ENCODE measurements at places on chromosomes 2 and 18.

DNA sequence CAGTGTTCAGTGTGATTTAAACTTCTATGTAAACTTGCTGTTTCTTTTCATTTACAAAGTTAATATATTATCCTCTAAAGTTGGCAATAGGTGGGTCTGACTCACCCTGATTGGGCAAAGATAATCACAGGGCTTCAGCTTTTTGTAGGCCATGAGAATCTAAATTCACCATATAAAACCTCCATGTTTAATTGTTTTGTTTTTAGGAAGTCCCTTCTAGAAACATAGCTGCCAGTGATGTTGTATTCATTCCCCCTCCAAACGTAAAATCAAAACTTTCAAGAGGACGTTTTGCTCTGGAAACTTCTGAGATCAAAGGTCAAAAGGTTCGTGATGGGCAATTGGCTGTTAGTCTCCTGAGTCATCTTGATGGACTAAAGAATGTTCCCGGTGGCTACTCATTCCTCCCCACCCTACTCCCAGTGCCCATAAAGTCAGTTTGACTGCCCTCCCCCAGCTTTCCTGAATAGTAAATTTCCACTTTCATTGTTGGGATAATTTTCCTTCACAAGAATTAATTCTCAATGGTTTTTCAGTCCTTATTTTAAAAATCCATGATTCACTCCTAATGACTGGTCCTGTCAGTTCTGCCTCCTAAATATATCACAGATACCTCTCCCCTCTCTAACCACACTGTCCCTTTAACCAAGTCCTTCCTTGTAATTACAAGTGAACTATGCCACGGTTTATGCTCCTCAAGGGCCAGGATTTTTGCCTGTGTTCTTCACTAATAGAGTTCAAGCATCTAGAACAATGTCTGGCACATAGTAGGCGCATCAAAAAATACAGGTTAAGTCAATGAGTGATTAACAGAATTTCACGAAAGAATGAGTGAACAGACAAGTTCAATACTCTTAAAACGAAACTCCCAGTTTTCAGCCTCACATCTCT is 164.4 kb upstream of the VRK2 start:
- no peak for DNase-seq

DNA sequence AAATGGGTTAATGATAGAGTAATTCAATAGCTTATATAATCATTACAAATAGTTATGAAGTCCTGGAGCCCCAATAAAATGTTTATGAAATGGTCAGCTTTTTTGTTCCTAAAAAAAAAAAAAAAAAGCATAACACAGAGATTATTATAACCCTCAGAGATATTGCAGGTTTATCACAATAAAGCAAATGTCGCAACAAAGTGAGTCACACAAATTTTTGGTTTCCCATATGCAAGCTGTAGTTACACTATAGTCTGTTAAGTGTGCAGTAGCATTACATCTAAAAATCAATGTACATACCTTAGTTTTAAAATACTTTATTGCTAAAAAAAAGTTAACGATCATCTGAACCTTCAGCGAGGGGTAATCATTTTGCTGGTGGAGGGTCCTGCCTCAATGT is 20.0 kb downstream of the WDFY1 start:
- no peak for DNase-seq

GRCh38 chr18:77069931-77070330 is 62.7 kb downstream of the MBP start:
- DNase-seq, result no peak

- DNase-seq, result no peak
Measured at GRCh38 chr2:164920430-164920829, 34.9 kb downstream of the SLC38A11 start.

GRCh38 chr2:239361311-239361642 is 39.5 kb downstream of the HDAC4 start:
- DNase-seq, result no peak

DNA sequence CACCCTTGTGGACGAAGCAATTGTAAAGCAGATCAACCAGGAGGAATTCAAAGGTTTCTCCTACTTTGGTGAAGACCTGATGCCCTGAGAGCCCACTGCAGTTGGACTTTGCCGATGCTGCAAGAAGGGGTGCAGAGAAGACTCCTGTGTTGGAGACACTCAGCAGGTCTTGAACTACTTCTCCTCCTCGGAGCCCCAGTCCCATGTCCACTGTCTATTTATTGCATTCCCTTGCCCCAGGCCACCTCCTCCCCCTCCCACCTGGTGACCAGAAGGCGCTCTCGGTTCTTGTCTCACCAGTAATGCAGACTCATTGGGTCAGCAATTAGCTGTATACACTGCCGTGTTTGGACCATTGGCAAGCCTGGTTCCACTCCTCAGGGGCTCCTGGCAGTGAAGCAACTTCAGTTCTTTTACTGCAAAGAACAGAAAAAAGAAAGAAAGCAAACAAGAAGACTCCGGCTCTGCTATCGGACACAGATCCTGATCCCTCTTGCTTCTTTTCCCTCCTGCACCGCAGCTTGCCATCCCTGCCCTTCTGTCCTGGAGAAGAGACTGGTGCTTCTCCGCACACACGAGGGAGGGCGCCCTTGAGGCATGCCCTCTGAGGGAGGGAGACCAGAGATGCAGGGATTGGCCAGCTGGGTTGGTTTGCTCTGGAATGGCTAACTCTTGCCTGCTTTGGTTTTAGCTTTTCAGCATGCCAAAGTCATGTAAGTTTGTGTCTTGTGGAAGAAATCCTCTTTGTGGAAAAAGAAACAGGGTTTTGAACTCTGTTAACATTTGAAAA is 112.2 kb upstream of the EPAS1 start:
- no peak for DNase-seq

DNA sequence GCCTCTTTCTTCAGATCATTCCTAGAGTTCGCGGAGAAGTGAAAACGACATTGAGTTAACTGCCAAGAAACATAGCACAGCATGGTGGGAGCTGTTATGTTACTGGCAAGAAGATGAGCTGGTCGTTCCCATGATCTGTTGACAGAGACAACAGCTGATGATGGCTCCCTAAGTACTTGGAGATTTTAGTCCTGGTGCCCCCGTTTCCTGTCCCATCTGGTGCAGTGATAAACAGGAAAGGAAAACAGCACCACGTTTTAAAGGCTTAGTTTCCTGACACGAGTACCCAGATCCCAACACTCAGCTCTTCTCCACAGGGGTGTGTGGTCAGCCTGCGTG is 56.4 kb upstream of the KCNG2 start:
- no peak for DNase-seq

GRCh38 chr18:415617-416612 is 84.6 kb downstream of the COLEC12 start:
- no peak for DNase-seq

- DNase-seq, result no peak
Measured at GRCh38 chr2:3672861-3673678, 15.1 kb downstream of the ALLC start.

DNA sequence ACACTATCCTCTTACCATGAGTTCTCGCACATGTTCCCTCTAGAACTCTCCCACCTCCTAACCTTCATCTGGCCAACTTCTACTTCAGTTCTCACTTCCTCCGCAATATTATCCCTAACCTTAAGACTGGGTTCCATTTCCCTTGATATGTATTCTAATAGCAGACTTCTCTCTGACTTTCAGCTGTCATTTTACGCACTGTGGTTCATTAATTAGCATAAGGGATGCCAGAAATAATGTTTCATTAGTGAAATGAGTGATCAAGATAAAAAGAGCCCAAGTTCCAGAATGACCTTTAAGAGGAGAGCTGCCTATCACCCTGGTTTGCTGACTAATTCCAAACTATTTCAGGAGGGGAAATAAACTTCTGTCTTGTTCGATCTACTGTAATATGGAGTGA is 108.6 kb upstream of the CCDC150 start:
- no peak for DNase-seq

GRCh38 chr2:168155680-168156079 is 91.7 kb downstream of the STK39 start:
- no peak for DNase-seq

- peak; percentile 50 for DNase-seq
Measured at GRCh38 chr2:31886700-31887099, 124.1 kb downstream of the MEMO1 start.

GRCh38 chr2:69585855-69586555 is 57.5 kb downstream of the AAK1 start:
- DNase-seq, result no peak

DNA sequence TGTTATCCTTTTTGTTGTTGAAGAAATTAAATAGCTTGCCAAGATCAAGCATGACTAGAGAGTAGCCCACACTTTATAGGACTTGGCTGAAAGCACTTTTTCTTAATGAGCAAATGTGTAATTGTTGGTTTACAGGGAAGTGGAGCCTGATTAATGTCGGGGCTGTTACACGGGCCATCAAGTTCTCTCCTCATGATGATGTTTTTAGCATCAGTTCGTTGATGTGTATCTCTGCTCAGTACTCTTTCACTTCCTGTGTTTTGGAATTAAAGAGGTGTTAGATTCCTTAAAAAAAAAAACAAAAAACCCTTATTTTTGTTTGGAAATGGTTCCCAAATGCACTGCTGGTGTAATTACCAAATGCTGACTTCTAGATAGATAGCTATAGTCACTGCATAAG is 114.2 kb downstream of the PTPRM start:
- DNase-seq, result no peak

GRCh38 chr2:163602196-163602595 is 133.6 kb downstream of the FIGN start:
- no peak for DNase-seq

DNA sequence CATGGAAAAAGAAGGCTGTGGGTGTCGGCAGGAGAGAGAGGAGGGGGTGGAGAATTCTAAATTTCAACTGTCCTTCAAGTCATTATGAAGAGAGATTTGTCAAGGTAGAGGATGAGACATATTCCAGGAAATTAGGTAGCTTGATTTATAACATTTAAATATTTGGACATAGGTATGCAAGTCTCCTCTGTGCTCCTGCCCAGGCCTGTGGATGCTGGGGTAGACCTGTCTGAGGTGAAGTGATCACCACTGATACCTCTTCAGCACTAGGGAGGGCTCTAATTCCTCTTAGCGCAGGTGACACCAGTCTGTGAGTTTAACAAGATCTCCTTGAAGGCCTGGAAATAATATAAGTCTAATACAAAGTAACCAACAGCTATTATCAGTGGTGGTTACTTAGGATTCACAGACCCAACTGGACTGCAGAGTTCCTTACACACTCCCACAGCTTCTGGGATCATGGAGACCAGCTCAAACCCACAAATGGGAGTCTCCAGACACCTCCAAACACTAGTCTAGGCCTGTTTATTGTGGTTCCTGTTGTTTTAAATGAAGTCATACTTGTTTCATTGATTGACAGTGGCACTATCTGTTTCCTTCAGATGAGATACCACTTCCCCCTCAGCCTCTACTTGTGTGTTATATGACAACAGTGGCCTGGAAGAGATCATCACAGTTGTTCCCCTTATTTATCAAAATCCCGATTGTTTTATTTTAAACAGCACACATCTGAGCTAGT is 104.1 kb upstream of the ITPRID2 start:
- no peak for DNase-seq

DNA sequence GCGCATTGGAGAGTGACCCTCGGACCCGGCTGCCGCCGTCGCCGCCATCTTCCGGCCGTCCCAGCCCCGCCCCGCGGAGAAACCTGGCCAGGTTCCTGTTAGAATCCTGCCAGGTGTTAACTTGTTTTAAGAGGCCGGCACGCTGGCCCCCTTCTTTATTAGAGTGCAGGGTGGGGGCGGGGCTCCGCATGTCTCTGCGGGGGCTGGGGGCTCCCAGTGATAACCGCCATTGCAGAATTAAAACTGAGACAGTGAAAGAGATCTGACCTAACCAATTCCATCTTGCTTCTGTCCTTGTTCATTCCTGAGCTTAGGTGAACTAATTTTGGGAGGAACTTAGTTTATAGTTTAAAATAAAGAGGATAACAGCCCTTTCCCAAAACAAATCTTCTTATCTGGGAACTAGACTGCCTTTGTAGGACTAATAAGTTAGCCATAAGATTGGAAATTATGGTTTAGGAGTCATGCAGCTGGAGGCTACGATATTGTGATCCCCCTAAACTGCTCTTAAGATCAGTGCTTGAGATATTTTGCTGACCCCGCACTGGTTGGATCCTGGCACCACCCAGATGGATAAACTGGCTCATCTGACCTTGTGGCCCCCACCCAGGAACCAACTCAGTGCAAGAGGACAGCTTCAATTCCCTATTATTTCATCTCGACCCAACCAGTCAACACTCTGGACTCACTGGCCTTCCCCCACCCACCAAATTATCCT is 543 bp upstream of the STARD7 start:
- no peak for DNase-seq

- DNase-seq, result no peak
Measured at GRCh38 chr2:158817588-158817987, 22.5 kb downstream of the DAPL1 start.

GRCh38 chr18:27887711-27888495 is 289.0 kb downstream of the CDH2 start:
- no peak for DNase-seq

DNA sequence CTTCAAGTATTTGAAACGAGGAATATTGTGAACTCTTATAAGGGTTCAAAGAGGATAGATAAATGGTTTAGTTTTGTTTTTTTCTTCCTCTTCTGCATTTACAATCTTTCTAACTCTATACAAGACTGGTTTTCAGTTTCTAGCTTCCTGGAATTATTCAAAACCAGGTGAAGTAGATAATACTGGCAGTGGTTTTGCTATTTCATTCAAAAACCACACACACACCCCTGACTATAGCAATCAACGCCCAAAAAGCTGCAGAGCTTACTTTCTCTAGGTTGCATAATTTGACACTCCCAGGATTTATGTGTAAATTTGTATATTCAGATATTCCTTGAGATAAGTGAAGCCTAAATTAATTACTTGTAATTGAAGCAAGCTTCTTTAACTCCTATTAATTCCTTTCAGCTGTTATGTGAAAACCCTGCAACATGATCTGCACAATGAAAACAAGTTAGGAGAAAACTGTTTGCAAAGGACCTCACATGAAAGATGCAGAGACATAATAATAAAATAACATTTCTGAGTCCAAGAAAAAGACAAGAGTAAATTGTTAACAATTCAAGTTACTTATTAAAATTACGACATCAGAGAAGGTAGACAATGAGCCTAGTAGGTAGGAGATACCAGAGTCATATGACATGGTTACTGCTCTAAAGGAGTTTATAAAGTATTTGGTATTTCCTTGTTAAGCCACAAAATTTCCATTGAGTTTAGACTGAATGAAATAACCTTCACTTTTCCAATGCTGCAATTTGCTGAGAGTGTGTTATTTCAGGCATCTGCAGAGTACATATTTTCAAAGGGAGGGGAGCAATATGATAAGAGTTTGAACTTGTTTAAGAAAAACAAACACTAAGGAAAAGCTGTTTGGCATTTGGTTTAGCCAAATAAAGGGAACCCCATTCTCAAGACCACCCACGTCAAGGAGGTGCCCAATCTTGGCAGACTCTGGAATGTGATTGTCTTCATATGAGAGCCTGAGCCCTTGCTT is 1.6 kb upstream of the NFE2L2 start:
- no peak for DNase-seq

DNA sequence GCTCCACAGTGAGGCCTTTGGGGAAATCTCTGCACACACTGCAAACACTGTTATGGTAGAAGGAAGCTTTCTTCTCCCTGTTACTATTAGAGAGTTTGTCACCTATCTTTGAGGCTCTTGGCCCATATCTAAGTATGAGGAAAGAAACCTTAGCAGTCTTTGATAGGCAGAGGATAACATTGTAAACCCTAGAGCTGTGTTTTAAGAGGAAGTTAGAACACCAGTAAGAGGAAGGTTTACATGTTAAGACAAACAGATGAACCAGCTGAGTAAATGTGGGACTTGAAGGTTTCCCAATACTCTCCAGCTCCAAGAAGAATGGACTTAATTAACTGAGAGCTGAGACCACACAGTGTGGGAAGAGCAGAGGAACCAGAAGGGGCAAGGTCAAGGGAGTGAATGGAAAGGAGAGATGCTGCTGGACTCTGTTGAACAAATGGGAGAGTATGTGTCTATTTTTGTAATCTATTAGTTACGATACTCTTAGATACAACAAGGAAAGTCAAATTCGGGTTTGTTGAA is 257.0 kb downstream of the DPP10 start:
- DNase-seq, result no peak

Measured in NT2/D1 (cell line).